ENCODE measurements at places on chromosomes 7 and 10. TPM values are rescaled to one million over a fixed set of nuclear protein-coding genes. Genes with fewer than 3 reads are reported as not detected.
A peak's percentile ranks its signal among the peaks of the same experiment; 100 is the strongest.

DNA sequence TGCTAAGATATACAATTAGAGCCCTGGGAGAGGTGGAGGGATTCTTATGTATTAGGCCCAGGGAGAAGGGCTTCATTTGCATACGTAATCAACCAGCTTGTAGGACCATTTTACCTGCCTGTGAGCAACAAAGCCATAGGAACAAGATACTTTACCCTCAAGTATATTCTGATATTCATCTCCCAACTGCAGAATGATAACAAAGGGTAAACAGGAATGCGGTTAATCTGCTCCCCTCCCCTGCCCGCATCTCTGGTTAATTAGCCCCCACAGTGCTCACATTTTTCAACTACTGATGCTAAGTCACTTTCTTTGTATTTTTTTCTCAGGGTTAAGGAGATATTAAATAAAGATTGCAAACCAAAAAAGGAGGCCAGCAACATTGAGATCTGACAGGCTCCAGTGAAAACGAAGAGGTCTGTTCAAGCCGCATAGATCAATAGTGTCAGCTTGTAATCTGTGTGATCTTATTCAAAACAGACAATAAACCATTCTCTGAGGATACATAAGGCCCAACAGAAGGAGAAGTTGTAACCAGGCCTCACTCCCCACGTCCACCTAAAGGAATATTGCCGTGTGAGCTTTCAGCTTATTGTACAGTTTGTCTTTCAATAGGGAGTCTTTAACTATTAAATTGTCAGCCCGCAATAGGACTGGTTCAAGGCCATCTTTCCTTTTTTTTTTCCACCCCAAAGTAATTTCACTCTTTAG is 203.4 kb downstream of the RAPGEF5 start:
- H3K36me3 ChIP-seq, result peaks cover 24% of the 10 kb centered on the region
- H3K27me3 ChIP-seq, result no peaks in the 10 kb centered on the region
- no peak overlapping the region for H3K27ac ChIP-seq
- no peak overlapping the region for H3K4me3 ChIP-seq
- H3K4me1 ChIP-seq, result no peaks in the 10 kb centered on the region

- H3K4me3 ChIP-seq, result no peak overlapping the region
- no peaks in the 10 kb centered on the region for H3K27me3 ChIP-seq
- no peaks in the 10 kb centered on the region for H3K36me3 ChIP-seq
- no peaks in the 10 kb centered on the region for H3K4me1 ChIP-seq
- H3K27ac ChIP-seq, result no peak overlapping the region
Observed at GRCh38 chr10:104242545-104242944, 10.4 kb upstream of the CFAP43 start.

Gene NACAD
- 0.08 TPM for total RNA-seq

DNA sequence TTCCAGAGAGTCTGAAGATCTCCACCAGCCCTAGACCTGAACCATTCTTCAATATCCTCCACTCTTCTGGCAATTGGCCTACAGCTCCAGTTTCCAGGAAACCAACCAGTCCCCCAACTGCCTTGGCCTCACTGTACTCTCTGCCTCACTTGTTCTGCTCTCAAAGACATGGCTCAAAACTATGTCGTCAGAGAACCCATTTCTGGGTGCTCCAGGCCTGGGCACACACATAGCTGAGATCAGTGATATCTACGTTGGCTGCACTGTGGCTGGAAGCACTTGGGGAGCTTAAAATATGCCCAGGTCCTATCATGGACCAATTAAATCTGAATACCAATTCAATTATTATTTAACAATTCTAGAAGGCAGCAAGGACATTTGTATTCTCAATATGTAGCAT is 93.1 kb downstream of the COBL start:
- peaks cover 3% of the 10 kb centered on the region for H3K4me1 ChIP-seq
- H3K27ac ChIP-seq, result no peak overlapping the region
- no peak for DNase-seq
- H3K27me3 ChIP-seq, result no peaks in the 10 kb centered on the region

DNA sequence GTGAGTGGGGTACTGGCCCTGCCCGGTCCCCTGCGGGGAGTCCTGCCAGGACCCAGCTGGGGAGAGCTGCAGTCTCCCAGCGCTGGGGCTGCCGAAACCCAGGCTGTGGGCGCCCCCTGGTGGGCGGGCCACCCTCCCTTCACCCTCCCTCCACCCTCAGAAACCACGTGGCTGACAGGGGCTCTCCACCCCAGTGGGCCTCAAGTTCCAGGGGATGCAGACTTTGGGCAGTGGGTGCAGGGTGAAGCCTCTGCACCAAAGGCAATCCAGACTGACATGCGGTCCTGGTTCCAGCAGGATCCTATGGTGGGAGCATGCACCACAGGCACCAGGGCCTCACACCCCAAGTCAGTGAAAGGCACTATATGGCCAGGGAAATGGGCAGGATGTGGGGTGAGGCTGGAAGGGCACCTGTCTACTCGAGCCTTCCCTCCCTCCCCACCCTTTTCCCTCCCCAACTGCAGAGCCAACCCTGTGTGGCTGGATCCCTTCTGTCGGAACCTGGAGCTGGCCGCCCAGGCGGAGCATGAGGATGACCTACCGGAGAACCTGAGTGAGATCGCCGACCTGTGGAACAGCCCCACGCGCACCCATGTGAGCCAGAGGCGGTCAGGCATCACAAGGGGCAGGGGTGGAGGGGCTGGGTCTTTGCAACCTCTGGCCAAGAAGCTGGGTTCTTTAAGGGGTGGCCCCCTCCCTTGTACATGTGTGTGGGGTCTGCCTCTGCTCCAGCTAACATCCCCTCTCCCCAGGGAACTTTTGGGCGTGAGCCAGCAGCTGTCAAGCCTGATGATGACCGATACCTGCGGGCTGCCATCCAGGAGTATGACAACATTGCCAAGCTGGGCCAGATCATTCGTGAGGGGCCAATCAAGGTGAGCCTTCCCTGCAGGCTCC is 38.8 kb downstream of the PSAP start:
- H3K27me3 ChIP-seq, result no peaks in the 10 kb centered on the region
- no peak overlapping the region for H3K4me3 ChIP-seq
- peaks cover 2% of the 10 kb centered on the region for H3K36me3 ChIP-seq
- no peak overlapping the region for H3K27ac ChIP-seq
- DNase-seq, result peak; percentile 86

DNA sequence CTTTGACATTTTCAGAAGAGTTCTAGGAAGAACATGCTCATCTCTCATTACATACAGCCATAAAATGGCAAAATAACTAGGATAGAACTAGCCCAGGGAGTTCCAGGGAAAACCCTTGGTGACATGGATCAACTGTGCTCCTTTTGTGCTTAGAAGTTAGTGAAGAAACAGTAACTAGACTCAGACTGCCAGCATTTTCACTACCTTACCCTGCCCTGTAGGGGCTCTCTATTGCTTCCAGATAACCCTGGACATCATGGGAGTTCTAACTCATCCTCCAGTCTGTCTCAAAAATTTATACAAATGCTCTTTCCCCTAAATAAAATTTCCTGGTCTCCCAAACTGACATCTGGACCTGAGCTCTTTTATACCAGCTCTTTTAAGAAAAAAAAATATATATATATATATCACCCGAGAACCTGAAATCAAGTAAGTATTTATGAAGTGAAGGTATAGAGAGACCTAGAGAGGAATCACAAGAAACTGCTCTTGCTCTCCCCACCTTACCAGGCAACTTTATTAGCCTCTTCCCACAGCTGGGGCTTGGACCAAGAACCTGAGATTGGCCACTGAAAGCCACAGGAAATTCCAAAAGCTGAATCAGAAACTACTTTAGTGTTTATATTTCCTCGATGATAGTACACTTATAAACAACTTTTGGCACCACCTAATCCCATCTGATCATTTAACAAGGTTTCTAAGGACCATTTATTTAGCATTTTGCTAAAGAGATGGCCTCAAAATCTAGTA is 101.4 kb downstream of the RELN start:
- no peaks in the 10 kb centered on the region for H3K4me1 ChIP-seq
- H3K27ac ChIP-seq, result no peak overlapping the region
- H3K4me3 ChIP-seq, result no peak overlapping the region
- H3K27me3 ChIP-seq, result no peaks in the 10 kb centered on the region

Gene ZNF736
- 9.5 TPM for total RNA-seq

- no peaks in the 10 kb centered on the region for H3K4me1 ChIP-seq
- DNase-seq, result no peak
- no peak within 1 kb of the TSS for H3K27ac ChIP-seq
- no peaks in the 10 kb centered on the region for H3K27me3 ChIP-seq
Observed at GRCh38 chr7:76424413-76425111, at the start of gene ZP3. Gene ZP3 (plus strand): TSS chr7:76424950. CDS start chr7:76424965, 15 bp downstream.

Gene CCNJ
- 4.8 TPM for total RNA-seq

GRCh38 chr10:42734536-42734935 is 48.1 kb upstream of the BMS1 start:
- H3K27ac ChIP-seq, result no peak overlapping the region
- no peaks in the 10 kb centered on the region for H3K4me1 ChIP-seq
- no peak for DNase-seq
- H3K27me3 ChIP-seq, result no peaks in the 10 kb centered on the region
- H3K36me3 ChIP-seq, result no peaks in the 10 kb centered on the region
- H3K4me3 ChIP-seq, result no peak overlapping the region

- H3K27me3 ChIP-seq, result no peaks in the 10 kb centered on the region
- H3K36me3 ChIP-seq, result no peaks in the 10 kb centered on the region
Observed at GRCh38 chr7:33395340-33395739, 266.0 kb downstream of the BBS9 start.
